Stimulated activated CD8-positive, alpha-beta memory T cell treated with anti-CD3 and anti-CD28 coated beads, Interleukin-7, amount 100 ng/mL, for 48 hours (primary cell): ENCODE measurements at places on chromosomes 13 and 19.

DNA sequence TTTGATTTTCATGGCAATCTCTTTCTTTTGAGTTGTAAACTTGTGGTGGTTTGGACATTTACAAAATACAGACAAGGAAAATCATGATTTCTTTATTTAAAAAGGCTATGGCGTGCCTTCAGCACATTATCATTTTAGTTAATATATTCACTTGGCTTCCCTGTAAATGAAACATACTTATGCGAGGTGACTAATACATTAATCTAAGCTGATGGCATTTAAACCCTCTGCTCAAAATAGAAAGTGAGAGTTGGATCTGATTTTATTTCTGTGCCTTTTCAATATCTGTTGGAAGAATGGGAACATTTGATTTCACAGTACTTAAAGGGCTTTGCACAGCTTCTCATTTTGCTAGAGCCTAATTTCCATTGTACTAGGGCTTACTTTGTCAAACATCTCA is 289.8 kb downstream of the MTUS2 start:
- no peak for DNase-seq

DNA sequence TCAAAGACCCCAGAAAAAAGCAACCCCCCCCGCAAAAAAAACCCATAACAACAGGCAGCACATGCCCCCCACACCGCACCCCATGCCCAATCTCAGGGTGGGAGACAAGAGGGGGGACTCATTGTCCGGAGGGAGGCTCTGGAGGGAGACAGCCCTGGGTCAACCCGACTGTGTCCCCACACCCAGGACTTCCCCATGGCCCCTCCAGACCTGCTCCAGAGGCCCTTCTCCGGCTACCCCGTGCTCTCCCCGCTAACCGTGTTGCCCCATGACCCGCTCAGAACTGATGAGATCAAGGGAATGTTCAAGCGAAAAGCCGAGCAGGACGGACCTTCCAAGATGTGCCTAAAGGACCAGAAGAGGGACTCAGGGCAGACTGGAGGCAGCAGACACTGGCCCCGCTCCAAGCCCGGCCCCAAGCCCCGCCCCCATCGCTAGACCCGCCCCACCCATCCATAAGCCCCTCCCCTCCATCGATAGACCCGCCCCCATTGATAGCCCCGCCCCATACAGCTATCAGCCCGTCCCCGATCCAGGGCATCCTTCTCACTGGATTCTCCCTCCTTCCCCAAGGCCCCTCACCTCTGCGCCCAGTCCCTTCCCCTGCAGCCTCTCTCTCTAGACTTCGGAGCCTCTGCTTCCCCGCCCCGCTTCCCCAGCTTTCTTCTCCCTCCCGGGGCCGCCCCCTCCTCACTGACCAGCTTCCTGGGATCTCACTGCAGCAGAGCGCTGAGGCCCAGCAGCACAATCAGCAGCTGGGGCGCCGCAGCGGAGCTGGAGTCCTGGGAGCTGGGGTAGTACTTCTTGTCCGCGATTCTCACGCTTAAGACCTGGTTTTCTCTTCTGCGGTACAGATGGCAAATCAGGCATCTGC is 2.2 kb downstream of the BST2 start:
- no peak for DNase-seq

GRCh38 chr19:36008336-36008978 is at the start of gene SYNE4:
TSS of gene SYNE4 (minus strand) at chr19:36008813. CDS start at chr19:36008681, 132 bp downstream.
- no peak for DNase-seq

- no peak for DNase-seq
Observed at GRCh38 chr13:51291341-51291740, 48.1 kb upstream of the SERPINE3 start.

DNA sequence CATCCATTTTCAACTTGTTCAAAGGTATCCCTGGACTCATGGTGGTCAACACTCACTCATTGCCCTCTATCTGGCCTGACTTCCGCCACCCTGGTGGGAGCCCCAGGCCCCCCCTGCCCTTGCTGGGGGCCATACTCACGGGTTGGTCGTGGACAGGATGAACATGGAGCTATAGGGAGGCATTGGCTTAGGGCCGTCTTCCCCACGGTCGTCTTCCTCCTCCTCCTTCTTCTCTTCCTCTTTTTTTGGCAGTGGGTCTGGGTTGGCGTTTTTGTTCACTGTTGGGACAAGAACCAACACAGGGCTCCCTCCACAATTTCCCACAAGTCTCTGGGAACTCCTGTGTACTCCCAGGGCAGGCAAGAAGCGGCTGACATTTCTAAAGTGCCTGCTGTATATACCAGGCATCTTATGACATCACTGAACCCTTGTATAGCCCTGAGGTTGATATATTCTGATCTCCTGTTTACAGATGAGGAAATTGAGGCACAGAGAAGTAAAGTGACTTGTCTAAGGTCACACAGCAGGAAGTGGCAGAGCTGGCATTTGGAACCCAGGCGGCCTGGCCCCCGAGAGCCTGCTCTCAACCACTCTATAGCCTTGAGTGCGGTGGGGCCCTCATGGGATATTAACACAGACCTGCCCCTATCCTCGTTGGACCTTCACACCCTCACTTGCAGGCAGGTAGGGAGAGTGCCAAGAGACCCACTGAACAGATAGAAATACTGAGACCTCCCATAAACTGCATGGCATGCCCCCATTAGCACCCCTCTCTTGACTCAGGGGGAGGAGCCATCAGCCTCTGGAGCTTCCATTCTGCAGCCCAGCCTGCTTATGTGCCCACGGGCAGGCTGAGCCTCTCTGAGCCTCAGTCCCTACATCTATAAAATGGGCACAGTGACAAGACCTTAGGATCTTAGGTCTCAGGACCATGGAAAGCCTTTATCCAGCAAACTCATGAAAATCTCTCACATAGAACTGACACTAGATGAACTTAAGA is 135.0 kb downstream of the IER2 start:
- DNase-seq, result no peak

DNA sequence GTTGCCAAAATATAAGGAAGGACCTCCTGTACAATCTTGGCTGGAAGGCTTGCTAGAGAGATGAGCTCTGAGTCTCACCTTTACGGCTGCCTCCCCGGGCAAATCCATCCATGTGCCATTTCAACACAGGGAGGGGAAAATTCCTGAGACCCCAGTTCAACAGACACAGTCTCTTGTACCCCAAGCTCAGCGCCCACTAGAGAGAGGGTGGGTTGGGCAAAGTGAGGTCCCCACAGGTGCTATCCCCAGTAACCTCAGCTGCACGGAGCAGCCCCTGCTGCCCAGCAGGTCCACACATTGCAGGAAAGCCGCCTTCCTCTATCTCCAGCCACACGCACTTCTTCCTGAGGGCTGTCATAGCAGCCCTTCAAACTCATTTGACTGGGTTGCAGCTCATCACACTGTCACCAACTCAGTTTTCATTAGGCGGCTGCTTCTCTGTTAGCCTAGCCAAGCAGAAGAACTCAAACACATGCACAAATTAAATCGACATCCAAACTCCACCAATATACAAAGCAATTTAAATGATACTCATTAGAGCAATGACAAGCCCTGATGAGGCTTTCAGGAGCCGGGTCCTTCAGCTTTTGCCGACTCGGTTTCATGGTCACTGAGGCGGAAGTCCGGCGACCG is 80.4 kb downstream of the TSHZ3 start:
- DNase-seq, result no peak

DNA sequence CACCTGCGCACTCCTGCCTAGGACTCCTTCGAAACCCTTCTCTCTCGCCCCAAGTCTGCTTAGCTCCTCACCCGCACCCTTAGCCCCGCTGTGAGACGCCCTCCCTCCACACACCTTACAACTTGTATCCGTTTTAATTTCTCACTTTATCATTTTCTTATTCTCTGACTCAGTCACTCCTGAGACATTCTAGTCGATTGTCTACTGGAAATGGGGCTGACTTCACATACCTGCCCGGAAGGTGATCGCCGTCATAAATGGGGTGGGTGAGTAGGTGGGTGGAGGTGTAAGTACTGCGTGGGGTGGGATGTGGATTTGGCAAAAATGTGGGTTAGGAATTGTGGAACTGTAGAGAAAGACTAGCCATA is 714 bp downstream of the NDFIP2 start:
- peak; percentile 47 for DNase-seq

GRCh38 chr13:65149687-65150086 is 2080.4 kb downstream of the PCDH9 start:
- no peak for DNase-seq

- no peak for DNase-seq
Observed at GRCh38 chr19:11704626-11705025, 34.1 kb downstream of the ZNF823 start.

- no peak for DNase-seq
Observed at GRCh38 chr13:114024603-114025404, 50.9 kb upstream of the C13orf46 start.

DNA sequence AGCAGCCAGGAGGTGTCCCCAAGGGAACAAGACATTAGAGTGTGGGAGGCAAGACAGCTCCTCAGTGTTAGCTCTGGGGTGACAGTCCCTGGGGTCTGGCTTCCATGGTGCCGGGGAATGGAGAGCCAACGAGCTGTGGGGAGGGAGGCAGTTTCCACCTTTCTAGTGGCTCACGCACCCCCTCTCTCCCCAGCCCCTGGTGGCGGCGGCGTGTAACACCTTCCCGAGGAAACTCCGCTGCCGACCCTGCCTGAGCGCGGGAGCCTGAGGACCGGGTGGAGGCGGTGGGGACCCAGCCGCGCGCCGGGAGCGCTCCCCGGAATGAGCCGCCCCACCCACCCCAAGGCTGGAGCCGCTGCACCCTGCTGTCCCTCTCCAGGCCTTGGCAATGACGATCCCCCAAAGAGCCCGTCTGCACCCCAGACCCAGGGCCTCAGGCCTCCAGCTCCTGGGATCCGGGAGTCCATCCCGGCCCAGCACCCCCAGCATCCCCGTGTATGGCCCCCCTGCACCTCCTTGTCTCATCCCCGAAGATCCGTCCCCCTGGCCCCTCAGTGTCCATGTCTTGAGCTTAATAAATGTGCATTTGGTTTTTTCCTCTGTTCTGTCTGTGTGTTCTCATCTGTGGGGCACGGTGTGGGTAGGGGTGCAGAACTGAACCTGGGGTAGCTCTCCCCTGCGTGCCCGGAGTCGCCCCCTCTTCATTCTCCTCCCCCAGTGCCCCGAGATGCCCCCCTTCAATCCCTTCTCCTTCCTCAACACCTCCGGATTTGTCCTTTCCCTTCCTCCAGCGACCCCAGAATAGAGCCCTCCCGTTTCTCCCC is 622 bp upstream of the FXYD5 start:
- DNase-seq, result peak; percentile 61
